ENCODE measurements at places on chromosomes 5 and 9.
A peak's percentile ranks its signal among the peaks of the same experiment; 100 is the strongest.

- DNase-seq: no peak
- H3K27ac ChIP-seq: no peak overlapping the region
- H3K27me3 ChIP-seq: no peaks in the 10 kb centered on the region
- no peaks in the 10 kb centered on the region for H3K4me1 ChIP-seq
- no peaks in the 10 kb centered on the region for H3K36me3 ChIP-seq
- no peak overlapping the region for H3K4me3 ChIP-seq
These were observed 42.2 kb upstream of the ADAMTS2 start for GRCh38 chr5:179387151-179388110.

DNA sequence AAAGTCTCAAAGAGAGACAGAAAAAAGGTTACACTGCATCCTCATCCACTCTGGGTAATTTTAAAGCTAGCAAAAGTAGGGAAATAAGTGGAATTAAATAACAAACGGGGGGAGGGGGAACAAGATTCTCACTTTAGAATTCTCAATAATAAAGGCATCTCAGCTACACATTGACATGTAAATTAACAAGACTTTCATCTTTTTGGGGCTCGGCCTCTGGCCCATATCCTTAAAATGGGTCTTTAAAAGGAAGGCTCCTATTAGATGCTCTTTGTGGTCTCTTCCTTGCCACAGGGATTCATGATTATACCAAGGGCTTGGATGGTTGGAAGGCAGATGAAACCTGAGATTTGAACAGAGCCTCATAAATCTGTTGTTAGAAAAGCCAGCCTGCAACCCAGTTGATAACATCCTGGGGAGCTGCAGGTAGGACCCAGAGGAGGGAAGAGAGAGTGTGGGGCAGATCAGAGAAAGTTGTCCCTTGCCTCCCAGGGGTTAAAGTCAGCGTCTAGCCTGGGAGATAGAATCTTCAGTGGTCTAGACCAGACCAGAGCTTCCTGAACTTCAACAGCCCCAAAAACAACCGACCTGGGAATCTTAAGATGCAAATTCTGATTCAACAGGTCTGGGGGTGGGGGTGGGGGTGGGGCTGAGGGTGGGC, 135.9 kb downstream of the GCNT1 start:
- no peak overlapping the region for H3K4me3 ChIP-seq
- H3K36me3 ChIP-seq: no peaks in the 10 kb centered on the region
- H3K4me1 ChIP-seq: no peaks in the 10 kb centered on the region
- H3K27ac ChIP-seq: no peak overlapping the region
- DNase-seq: no peak

DNA sequence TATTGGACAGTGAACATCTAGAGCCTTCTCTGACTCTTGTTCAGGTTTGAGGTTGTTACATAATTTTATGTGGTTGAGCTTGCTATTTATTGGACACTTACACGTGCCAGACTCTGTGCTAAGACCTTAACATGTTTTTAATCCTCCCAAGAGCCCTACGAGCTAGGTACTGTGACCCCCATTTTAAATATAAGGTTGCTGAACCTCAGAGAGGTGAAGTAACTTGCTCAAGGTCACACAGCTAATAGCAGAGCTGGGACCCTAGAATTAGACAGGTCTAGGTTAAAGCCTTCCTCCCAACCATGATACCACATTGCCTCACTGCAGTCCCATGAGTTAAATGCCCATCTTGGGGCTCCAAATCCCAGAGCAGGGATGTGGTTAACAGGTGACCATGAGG, 135.7 kb upstream of the PITX1 start:
- DNase-seq: no peak
- H3K4me1 ChIP-seq: no peaks in the 10 kb centered on the region

GRCh38 chr9:114776683-114777399, 29.0 kb downstream of the TNFSF15 start:
- DNase-seq: no peak
- H3K27me3 ChIP-seq: no peaks in the 10 kb centered on the region
- H3K27ac ChIP-seq: no peak overlapping the region
- H3K36me3 ChIP-seq: no peaks in the 10 kb centered on the region
- no peak overlapping the region for H3K4me3 ChIP-seq

GRCh38 chr9:127979333-127980059, 1.3 kb downstream of the EEIG1 start:
- no peaks in the 10 kb centered on the region for H3K36me3 ChIP-seq
- DNase-seq: peak; percentile 59
- peaks cover 45% of the 10 kb centered on the region for H3K4me1 ChIP-seq
- no peaks in the 10 kb centered on the region for H3K27me3 ChIP-seq
- peak overlapping the region; percentile 82 for H3K27ac ChIP-seq
- peak overlapping the region; percentile 84 for H3K4me3 ChIP-seq

GRCh38 chr9:133835262-133835901, 97.2 kb upstream of the SARDH start:
- H3K36me3 ChIP-seq: no peaks in the 10 kb centered on the region
- no peak overlapping the region for H3K4me3 ChIP-seq
- no peaks in the 10 kb centered on the region for H3K27me3 ChIP-seq
- no peaks in the 10 kb centered on the region for H3K4me1 ChIP-seq

DNA sequence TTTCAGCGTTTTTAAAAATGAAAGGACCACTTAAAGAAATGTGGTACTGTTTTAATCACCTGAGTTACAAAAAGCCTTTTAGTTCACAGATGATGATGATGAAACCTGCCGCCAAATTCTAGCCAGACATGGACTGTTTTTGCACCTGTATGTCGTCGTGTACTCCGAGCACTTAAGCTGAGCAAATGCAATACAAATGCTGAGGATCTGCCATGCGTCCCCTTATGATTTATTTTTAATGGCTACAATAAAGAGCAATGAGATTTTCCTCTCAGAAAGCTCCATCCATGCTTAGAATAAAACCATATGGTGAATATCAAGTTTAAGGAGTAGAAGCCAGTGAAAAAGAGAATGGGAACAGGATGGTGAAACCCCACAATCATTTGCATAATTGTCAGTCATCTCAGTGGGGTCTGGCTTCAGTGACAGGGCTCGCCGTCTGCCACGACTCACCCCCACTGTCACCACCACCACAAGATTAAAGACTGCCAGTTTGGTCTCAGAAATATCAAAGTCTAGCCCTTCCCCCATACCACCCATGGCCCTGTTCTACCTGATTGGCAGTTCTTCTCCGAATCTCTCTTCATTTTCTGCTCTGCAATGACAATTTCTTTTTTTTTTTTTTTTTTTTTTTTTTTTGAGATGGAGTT, 159.9 kb downstream of the GOLPH3 start:
- DNase-seq: no peak
- H3K27me3 ChIP-seq: no peaks in the 10 kb centered on the region
- H3K36me3 ChIP-seq: no peaks in the 10 kb centered on the region

DNA sequence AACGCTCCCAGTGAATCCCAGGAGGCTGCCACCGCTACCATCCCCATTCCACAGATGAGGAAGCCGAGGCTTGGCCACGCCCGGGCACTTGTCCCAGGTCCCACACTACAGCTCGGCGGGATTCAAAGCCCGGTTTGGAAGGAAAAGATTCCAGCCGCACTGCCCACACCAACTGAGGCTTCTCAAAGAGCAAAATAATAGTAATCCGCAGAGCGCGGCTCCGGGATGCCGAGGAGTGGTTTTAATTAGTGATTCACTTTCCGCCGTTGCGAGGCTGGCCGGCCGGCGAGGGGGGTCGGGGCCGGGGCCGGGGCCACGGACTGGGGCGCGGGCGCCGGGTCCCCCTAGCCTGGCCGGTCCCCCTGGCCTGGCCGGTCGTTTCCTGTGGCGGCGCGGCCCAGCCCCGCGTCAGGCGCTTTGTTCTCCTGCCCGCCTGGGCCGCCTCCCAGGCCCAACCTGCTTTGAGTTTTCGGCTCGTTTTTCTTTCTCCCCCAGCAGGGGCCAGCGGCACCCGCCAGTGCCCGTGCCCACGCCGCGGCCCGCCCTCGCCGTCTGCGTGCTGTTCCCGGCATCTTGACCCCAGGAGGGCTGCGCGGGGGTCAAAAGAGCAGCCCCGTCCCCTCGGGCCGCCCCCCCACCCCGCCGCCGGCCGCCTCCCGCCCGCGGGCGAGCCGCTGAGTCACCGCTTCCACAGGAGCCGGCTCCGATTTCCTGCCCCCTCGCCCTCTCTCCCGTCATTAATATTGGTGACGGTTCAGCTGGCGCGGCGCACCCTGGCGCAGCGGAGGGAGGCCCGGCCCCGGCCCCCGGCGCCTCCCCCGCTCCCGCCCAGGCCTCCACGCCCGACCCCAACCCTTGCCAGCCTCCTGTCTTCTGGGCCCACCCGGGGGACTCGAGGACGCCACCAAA, 31.2 kb downstream of the FGF18 start:
- no peaks in the 10 kb centered on the region for H3K4me1 ChIP-seq
- no peak for DNase-seq
- peak overlapping the region; percentile 31 for H3K4me3 ChIP-seq
- no peaks in the 10 kb centered on the region for H3K27me3 ChIP-seq
- peak overlapping the region; percentile 60 for H3K27ac ChIP-seq

DNA sequence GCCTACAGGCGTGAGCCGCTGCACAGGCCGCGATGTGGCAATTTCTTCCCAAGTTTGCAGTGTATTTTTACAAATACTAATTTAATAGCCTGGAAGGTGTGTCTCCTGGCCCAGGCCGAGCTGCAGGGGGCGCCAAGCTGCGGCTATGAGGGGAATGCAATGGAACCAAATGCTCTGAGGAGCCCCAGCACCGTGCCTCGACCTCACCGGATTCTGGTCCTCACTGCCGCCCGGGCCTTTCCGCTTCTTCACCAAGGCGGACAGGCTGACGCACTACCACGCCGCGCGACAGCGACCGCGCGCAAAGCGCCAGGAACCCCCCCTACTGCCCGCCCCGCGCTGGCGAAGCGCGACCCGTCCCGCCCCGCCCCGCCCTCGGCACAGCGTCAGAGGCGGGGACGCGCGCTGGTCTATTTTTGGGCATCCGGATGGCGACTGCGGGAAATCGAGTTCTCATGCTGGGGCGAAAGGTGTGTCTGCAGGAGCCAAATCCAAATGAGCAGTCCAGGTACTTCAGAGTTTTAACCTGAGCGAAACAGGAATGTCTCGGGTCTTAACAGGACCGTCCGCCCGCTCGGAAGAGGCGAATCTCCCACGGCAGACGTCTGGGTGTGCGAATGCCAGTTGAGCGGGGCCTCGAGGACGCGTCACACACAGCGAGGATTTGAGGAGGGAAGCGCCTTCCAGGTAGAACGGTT, 31.7 kb upstream of the PRXL2C start:
- H3K27ac ChIP-seq: peak overlapping the region; percentile 10
- DNase-seq: peak; percentile 86
- H3K4me3 ChIP-seq: peak overlapping the region; percentile 46
- H3K27me3 ChIP-seq: no peaks in the 10 kb centered on the region
- no peaks in the 10 kb centered on the region for H3K36me3 ChIP-seq

GRCh38 chr9:99211746-99212145, 10.0 kb downstream of the ALG2 start:
- no peak for DNase-seq
- H3K36me3 ChIP-seq: no peaks in the 10 kb centered on the region
- no peak overlapping the region for H3K4me3 ChIP-seq
